ENCODE measurements at places on chromosomes 4 and X.

GRCh38 chrX:41293269-41293668 is 40.7 kb upstream of the DDX3X start:
- DNase-seq, result no peak

DNA sequence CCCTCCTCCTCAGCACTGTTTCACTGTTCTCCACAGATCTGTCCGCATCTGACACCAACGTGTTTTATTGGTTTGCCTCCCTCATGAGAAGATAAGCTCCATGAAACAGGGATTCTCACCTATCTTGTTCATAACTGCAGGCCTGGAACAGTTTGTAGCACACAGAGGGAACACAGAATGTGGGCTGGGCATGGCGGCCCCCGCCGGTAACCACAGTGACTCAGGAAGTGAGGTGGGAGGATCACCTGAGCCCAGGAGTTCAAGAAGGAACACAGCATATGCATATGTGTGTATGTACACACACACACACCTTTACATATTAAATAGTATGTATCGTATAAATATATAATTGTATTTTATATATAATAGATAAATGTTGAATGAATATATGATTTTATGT is 168.6 kb downstream of the AFAP1 start:
- DNase-seq, result peak; percentile 50

DNA sequence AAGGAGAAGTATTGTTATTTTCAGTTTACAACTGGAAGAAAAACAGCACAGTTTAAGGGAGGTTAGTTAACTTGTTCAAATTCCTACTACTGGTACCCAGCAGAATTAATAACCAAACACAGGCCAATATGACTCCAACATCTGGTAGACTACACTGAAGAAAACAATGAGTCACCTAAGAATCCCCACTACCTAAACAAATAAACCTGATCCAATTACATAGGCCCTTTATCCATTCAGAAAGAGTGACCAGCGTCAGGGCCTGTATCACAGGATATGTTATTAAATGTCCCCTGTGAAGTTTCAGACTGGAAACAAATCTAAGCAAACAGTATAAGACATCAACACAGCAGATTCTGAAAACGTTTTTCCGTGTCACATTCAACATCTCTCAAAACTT is 492.5 kb upstream of the INTU start:
- DNase-seq, result no peak

GRCh38 chr4:4862071-4862551 is 2.6 kb downstream of the MSX1 start:
- DNase-seq, result no peak

- no peak for DNase-seq
Observed at GRCh38 chrX:38271154-38271716, 50.6 kb upstream of the SRPX start.

All from upper lobe of left lung (tissue), 6 donors.